ENCODE measurements at places on chromosomes 6 and 20.

GRCh38 chr6:138529478-138529877 is 30.2 kb upstream of the NHSL1 start:
- DNase-seq = no peak

- no peak for DNase-seq
Observed at GRCh38 chr6:4981761-4982160, 22.1 kb downstream of the RPP40 start.

- DNase-seq = no peak
Observed at GRCh38 chr6:10441004-10441654, 26.3 kb upstream of the TFAP2A start.

GRCh38 chr6:124131259-124131658 is 327.6 kb downstream of the NKAIN2 start:
- no peak for DNase-seq

- DNase-seq = no peak
Observed at GRCh38 chr6:82006027-82006738, 241.4 kb downstream of the IBTK start.

GRCh38 chr6:125584468-125584939 is 164.9 kb upstream of the HEY2 start:
- DNase-seq = no peak

DNA sequence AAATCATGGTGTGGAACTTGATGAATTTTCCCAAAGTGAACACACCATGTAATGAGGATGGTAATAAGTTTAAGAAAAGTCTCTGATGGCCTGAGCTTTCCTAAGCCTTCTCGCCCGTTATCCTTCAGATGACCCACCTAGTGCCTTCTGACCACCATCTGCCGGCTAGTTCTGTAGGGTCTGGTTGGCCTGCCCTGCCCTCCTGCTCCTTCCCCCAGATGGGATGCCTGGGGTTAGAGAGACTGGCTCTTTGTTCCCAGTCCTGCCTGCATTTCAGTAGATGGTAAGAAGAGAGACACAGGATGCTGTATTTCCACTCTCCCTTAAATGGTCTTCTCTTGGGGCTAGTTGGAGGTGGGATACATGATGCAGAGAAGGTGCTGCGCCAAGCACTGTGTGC is 43.0 kb downstream of the TIAM2 start:
- no peak for DNase-seq

DNA sequence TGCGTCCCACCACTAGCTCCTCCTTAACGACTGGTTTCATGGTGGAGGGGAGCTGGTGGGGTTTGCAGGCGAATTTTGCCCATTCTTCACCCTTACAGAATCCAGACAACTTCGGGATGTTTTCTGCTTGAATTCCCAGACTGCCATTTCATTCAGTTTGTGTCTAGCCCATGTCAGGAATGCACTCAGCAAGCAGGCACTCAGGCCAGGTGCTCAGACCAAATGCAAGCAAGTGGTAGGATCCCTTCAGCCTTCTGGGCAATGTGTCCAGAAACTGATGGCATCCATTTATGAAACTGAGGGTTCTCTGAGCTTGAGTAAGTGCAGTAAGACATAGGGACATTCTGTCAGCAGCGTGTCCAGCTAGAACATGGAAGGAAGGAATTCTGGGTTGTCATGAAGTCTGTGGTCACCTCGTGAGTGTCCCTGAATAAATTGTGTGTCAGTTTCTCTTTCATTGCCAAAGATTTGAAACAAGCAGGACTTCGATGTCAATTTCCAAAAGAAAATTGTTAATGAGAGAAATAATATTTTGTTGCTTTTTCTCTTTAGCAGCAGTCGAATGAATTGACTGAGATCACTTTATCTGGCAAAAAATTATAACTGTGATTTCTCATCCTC is 21.8 kb upstream of the DACT2 start:
- no peak for DNase-seq

- peak; percentile 47 for DNase-seq
Observed at GRCh38 chr6:125301435-125302391, at the start of gene HDDC2. TSS of gene HDDC2 (minus strand) at chr6:125301967. CDS start at chr6:125301932, 35 bp downstream.

- no peak for DNase-seq
Observed at GRCh38 chr6:32890831-32891230, 36.8 kb downstream of the PSMB9 start.

GRCh38 chr6:138914701-138915100 is 73.4 kb downstream of the REPS1 start:
- DNase-seq = no peak

- DNase-seq = no peak
Observed at GRCh38 chr20:5548902-5549599, 201.2 kb upstream of the SHLD1 start.

DNA sequence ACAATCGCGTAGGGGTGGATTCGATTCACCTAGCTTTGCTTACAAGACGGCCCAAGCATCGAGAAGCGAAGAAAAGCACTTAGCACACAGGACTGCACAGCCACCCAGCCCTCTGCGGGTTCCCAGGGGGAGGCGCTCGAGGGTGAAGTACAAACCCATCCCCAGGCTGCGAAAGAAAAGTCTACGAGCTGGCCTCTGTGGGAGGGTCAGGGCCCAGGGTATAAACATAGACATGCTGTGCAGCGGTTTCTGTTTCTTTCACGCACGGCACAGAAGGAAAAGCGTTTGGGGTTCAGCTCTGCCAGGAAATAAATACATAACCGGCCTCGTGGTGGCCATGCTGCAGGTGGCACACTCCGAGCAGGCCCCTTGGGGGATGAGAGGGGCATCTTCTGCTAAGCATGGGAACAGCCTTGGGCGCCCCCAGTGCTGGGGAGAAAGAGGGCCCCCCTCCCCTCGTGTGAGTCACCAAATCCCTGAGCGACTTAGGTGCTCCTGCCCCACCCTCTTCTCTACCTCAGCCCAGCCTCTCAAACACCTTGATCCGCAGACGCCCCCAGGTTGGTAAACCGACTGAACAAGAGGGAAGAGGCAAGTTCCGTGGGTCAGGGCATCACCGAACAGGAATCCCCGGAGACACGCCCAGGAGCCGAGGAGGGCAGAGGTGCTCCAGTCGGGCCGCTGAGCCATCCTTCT is 91.6 kb upstream of the RIPOR2 start:
- peak; percentile 87 for DNase-seq

DNA sequence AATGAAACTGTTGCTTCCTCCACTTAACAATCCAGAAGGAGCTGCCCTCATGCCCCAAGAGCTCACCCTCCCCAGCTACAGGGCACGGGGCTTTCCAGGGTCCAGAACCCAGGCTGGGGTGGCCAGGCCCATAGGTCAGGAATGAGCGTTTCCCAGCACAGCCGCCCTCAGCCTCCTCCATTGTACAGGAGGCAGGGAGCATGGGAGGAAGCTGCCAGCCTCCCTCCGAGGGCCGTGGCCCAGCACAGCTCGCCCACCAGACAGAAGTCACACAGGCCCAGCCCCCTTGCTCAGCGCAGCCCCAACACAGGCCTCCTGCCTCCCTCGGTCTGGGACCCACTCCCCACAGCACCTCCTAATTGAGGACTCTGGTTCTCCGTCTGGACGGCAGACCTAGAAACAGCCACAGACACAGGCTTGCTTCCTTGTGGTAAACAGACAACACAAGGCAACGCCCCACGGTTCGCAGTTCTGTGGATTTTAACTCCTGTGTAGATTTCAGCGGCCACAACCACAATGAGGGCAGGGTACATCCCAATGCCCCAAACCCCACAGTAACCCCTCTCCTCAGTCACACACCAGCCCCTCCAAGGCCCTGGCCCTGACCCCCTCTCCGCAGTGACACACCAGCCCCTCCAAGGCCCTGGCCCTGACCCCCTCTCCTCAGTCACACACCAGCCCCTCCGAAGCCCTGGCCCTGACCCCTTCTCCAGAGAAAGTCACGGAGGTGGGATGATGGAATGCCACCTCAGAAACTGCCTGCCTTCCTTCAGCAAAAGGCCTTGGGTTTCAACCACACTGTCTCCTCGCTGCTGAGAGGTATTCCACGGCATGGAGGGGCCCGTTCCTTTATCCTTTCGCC is 173.5 kb downstream of the DLL1 start:
- DNase-seq = no peak

DNA sequence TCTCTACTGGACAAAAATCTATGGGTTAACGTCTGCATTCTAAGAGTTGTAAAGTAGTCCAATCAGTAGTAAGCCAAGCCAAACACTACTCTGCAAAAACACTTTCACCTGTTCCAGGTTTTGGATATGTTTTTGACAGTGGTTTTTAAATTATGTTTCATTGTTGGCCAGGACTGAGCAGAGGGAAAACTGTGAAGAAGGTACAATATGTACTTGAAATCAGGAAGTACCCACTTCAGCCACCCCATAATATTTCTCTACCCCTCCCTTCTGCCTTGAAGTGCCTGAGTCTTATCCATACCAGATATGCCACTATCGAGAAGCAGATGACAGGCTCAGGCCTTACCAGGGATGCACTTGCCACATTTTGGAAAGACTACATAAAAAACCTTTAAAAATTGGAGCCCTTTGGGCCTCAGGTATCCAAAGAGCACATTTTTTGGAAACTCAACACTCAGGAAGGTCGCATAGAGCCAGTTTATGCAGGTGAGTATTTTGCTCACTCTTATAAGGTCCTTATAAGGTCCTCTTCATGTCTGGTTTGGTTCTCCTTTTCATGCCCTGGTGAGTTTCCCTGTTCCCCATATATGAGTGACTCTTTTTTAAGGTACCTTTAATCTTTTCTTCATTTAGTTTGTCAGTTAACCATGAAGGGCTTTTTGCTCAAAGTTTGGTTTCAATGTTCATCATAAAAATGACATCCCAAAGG is 859.3 kb upstream of the FLRT3 start:
- no peak for DNase-seq

GRCh38 chr20:46009816-46010215 is 1.1 kb downstream of the MMP9 start:
- DNase-seq = no peak

GRCh38 chr6:56093776-56094175 is 153.6 kb downstream of the COL21A1 start:
- DNase-seq = no peak

DNA sequence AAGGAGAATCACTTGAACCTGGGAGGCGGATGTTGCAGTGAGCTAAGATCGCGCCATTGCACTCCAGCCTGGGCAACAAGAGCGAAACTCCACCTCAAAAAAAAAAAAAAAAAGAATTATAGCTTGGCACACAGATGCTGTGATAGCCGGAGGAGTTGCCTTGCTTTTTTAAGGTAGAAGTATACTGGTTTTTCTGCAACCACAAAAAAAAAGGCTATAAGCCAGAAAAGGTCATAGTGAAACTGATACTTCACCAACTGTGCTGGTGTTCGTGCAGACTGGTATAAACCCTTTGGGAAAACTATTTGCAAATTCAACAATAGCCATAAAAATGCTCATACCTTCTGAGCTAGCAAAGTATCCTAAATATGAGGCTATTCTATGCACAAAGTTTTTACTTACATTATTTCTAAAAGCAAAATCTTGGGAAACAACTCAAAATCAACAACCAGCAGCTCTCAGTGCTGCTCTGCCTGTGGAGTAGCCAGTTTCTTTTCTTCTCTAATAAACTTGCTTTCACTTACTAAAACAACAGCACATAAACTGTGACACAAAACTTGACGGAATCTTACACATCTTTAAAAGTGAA is 44.0 kb downstream of the B4GALT5 start:
- DNase-seq = peak; percentile 55

DNA sequence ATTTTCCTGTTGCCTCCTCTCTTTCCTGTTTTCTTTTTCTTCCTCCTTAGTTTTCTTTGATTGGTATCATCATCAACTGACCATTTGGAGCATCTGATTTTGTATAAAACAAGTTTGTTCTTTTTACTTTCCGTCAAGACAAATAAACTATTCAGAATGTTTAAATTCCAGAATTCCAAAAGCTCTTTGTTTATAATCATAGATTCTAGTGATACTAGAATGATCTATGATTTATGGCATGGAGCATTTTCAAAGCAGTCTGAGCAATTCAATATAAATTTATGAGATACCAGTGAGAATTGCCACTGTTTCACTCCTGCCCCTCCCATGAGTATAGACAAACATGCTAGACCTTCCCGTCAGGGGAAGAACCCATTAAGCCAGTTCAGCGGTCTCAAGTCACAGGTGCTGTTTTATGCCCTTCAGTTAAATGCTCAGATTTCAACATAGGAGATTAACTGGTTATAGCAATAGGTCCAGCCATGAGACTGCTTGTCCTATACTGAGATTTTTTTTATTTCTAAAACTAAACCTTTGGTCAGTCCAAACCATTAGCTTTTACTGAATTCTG is 60.7 kb downstream of the GRIK2 start:
- DNase-seq = no peak

DNA sequence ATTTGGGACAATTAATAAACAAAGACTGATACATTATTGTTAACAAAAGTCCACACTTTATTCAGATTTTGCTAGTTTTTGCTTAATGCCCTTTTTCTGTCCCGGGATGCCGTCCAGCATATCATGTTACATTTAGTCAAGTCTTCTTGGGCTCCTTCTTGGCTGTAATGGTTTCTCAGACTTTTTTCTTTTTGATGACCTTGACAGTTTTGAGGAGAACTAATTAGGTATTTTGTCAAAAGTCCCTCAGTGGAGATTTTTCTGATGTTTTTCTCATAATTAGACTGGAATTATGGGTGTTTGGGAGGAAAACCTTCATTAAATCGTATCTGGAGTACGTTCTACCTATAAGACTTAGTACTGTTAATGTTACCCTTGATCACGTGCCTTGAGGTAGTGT is 177.2 kb downstream of the MCHR2 start:
- DNase-seq = no peak

- DNase-seq = no peak
Observed at GRCh38 chr6:22113026-22113766, 183.6 kb downstream of the PRL start.

GRCh38 chr6:109393886-109394281 is 11.6 kb upstream of the CD164 start:
- no peak for DNase-seq

GRCh38 chr20:63487781-63488241 is 11.1 kb downstream of the EEF1A2 start:
- no peak for DNase-seq

DNA sequence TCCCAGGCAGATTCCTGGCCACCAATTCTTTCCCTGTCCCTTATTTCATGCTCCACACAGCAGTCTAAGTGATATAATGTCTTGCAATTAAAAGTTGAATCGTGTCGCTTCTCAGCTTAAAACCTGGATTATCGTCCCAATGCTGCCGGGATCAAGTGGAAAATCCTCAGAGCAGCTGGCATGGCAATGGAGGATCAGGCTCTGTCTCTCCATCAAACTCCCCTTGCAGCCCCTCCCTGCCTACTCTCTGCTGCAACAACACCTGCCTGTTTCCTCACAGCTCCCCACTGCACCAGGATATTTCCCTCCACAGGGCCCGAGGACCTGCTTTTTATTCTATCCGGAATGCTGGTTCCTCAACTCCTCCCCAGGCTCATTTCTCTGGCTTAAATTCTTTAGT is 277.1 kb downstream of the SYNE1 start:
- no peak for DNase-seq

GRCh38 chr6:83215131-83216047 is 22.2 kb downstream of the RWDD2A start:
- peak; percentile 73 for DNase-seq

DNA sequence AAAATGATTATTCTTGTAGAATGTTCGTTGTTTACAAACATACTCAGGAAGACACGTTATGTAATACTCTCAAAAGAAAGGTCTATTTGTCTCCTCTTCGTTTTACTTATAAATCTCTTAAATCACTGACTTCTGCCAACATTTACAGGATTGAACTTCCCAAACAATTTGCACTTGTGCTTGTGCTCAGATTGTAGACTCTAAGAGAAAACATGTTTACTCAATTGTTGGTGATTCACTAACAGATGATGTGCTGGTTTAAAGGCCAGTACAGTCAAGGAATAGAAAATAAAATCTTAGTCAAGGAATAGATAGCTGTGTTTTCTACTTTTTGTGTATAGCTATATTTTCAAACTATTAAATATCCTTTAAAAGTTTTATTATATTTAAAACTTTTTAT is 172.8 kb downstream of the GJA1 start:
- DNase-seq = no peak
